ENCODE measurements at places on chromosomes 16 and 17.

- no peak for DNase-seq
Measured at GRCh38 chr17:65374966-65375365, 186.5 kb downstream of the AXIN2 start.

DNA sequence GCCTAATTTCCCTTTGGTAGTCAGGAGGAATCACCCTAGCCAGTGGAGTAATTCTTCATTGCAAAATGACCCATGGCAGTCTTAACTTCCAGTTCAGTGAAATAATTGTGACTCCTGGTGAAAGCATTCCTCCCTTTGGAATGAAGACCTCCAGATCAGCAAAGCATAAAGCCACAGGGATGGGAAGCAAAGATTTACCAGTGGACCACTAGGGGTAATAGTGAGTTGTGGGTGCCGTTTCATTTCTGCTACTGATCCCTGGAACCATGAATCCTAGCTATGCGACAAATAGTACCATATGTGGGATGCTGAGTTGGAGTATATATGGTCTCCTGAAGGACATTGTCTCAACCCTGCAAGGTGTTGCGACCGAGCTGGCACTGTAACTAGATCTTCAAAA is 13.7 kb downstream of the DYNLL2 start:
- no peak for DNase-seq

DNA sequence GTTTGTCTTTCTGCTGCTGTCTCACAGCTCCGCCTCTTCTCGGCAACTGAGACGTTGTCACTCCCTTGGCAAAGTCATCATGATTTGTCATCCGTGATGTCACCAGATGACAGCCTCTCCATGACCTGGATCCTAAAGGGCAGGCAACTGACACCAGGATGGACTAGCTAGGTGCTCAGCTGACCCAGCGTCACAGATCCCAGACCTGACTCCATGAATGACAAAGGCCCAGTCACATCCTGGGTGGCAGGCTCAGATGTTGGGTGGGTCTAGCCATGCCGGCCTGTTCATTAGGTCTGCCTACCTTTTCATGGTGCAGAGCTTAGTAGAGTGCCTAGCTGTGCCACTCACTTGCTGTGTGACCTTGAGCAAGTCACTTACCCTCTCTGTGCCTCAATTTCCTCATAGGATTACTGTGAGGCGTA is 3.8 kb upstream of the TMEM238L start:
- DNase-seq = no peak

GRCh38 chr17:71142333-71142732 is 973.0 kb downstream of the KCNJ2 start:
- no peak for DNase-seq

- no peak for DNase-seq
Measured at GRCh38 chr17:76251478-76252039, 11.3 kb upstream of the RNF157 start.

GRCh38 chr16:15041271-15042004 is 14.4 kb downstream of the NTAN1 start:
- DNase-seq = no peak

Data from stimulated activated CD8-positive, alpha-beta memory T cell treated with anti-CD3 and anti-CD28 coated beads, Interleukin-12 subunit alpha, Interleukin-12 subunit beta, amount 100 ng/mL, for 1 hour (primary cell).